ENCODE measurements at places on chromosomes 16 and 17.

DNA sequence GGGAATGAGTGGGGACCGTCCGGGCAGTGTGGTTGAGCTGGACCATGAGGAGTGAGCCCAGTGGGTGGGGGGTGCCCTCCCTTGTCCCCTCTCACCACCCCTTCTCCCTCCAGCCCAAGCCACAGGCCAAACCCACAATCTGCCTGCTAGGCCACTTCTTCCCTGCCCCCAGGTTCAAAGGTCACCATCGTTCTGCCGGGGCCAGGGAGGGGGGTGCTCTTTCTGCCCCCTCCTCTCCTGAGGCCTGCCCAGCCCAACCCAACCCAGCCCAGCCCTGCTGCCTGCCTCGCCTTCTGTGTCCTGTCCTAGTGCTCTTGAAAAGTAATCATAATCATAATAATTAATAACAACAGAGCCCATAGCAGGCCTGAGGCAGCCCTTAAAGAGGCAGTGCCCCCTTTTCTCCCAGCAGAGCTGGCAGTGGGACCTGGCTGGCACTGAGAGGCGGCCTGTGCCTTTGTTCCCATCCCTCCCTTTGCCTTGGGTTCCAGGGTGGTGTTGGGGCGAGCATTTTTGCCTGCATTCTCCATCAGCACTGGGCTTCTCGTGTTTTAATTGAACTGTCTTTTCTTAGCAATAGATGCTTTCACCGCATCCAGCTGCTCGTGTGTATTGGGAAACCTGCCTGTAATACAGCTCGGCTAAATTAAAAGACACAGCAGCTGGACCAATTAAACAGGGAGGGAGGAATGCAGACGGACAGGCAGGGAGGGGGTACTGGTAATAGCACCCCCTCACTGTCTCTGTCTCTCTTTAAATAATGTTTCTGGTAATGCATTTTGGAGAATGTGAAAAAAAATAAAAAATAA is 46.8 kb downstream of the SREBF1 start:
- peaks cover 12% of the 10 kb centered on the region for H3K4me1 ChIP-seq
- H3K4me3 ChIP-seq, result no peak overlapping the region
- H3K27me3 ChIP-seq, result no peaks in the 10 kb centered on the region
- no peak overlapping the region for H3K27ac ChIP-seq
- H3K36me3 ChIP-seq, result peaks cover 20% of the 10 kb centered on the region

GRCh38 chr16:49560004-49560830 is 186.6 kb downstream of the C16orf78 start:
- H3K4me3 ChIP-seq, result no peak overlapping the region
- DNase-seq, result no peak
- H3K36me3 ChIP-seq, result no peaks in the 10 kb centered on the region
- peaks cover 8% of the 10 kb centered on the region for H3K4me1 ChIP-seq

DNA sequence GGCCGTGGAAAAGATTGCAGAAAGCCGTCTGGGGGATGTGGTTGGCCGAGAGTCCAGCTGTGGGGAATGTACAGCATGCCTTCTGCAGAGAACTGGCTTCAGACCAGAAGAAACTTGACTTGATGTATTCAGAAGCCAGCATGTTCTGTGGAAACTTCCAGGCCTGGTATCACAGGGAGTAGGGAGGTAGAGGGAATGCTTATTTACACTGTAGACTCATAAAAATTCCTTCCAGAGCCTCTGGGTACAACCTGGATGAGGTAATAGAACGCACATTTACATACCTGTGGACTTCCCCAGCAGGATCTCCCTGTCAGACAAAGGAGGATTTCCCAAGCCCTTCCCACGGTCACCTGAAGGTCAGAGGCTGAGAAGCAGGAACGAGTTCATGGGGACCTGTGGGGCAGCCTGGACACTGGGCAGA is 11.8 kb upstream of the GAS7 start:
- no peaks in the 10 kb centered on the region for H3K36me3 ChIP-seq
- no peak overlapping the region for H3K4me3 ChIP-seq
- DNase-seq, result no peak
- H3K27me3 ChIP-seq, result no peaks in the 10 kb centered on the region
- H3K4me1 ChIP-seq, result peaks cover 8% of the 10 kb centered on the region

- DNase-seq, result no peak
- H3K36me3 ChIP-seq, result no peaks in the 10 kb centered on the region
- H3K4me3 ChIP-seq, result no peak overlapping the region
These were observed 125.0 kb upstream of the IRX3 start for GRCh38 chr16:54411544-54411943.

- no peak overlapping the region for H3K27ac ChIP-seq
- H3K4me3 ChIP-seq, result no peak overlapping the region
- H3K27me3 ChIP-seq, result no peaks in the 10 kb centered on the region
- no peaks in the 10 kb centered on the region for H3K4me1 ChIP-seq
- no peak for DNase-seq
- H3K36me3 ChIP-seq, result no peaks in the 10 kb centered on the region
These were observed 46.5 kb downstream of the CDK5R1 start for GRCh38 chr17:32533296-32533695.

DNA sequence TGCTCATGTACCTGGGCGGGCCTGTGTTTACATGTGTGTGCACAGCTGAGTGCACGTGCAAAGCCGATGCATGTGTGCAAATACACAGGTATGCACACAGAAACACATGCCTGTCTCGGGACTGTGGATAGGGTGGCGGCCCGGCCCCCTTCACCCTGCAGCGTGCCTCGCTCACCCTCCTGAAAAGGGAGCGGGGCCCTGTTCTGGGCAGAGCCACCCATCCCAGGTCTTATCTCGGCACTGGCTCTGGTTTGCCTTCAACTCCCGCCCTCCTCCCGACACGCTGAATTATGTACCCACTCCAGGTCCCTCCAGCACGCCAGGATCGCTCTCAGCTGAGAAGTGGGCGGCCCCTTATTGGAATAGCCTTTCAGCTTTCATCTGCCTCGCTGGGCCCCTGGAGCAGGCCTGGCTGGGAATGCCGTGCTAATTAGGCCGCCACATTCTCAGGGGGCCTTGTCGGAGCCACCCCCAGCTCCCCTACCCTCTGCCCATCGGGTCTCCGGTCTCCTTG is 77.8 kb downstream of the RTN4RL1 start:
- H3K27me3 ChIP-seq, result no peaks in the 10 kb centered on the region
- no peak overlapping the region for H3K4me3 ChIP-seq
- H3K36me3 ChIP-seq, result no peaks in the 10 kb centered on the region
- no peak overlapping the region for H3K27ac ChIP-seq

DNA sequence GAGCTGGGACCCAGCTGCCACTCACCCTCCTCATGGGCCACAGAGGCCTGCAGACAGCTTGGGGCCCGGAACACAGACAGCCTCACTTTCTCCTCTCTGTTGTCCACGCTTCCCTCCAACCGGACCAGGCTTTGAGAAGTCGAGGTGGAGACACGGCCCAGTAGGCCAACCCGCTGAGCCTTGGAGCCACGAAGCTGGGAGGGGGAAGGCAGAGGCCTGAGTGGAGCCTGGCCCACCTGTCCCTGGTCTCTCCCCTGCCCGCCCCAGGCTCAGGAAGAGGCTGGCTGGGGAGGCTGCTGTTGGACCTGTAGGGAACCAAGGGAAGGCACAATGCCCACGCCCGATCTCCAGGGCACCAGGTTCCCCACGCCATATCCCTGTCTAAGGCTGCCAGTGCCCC is 48.1 kb downstream of the RMI2 start:
- H3K27ac ChIP-seq, result no peak overlapping the region
- H3K36me3 ChIP-seq, result no peaks in the 10 kb centered on the region
- DNase-seq, result no peak
- no peak overlapping the region for H3K4me3 ChIP-seq

GRCh38 chr17:65143889-65144604 is 6.9 kb downstream of the RGS9 start:
- no peaks in the 10 kb centered on the region for H3K27me3 ChIP-seq
- H3K4me3 ChIP-seq, result no peak overlapping the region
- DNase-seq, result no peak
- no peaks in the 10 kb centered on the region for H3K36me3 ChIP-seq
- no peak overlapping the region for H3K27ac ChIP-seq

DNA sequence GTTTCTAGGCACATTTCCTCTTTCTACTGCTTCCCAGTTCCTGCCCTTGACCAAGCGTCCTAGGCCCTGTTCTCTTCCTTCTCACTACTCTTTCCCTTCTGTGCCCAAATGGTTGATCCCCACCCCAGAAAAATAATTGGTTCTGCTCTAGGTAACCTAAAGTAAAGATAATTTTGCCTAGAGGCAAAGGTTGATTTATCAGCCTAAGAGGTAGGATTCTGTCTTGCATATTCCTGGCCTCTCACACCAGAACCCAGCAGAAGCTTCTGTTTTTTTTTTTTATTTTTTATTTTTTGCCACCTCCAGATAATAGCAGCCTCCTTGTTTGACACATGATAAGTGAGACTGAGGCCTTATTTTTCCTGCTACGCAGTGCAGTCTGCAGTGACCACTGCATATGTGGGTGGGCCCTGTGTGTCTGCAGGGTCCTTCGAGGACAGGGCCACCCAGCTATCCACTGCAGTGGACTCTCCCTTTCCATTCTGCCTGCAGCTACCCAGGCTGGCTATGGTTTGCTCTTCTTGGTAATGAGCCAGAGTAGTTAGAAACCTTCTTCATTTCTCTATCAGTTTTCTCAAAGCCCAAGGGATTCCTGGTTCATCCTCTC is 701 bp downstream of the PIPOX start:
- H3K27me3 ChIP-seq, result peaks cover 12% of the 10 kb centered on the region
- no peak overlapping the region for H3K27ac ChIP-seq
- H3K4me1 ChIP-seq, result peaks cover 14% of the 10 kb centered on the region
- no peak overlapping the region for H3K4me3 ChIP-seq

DNA sequence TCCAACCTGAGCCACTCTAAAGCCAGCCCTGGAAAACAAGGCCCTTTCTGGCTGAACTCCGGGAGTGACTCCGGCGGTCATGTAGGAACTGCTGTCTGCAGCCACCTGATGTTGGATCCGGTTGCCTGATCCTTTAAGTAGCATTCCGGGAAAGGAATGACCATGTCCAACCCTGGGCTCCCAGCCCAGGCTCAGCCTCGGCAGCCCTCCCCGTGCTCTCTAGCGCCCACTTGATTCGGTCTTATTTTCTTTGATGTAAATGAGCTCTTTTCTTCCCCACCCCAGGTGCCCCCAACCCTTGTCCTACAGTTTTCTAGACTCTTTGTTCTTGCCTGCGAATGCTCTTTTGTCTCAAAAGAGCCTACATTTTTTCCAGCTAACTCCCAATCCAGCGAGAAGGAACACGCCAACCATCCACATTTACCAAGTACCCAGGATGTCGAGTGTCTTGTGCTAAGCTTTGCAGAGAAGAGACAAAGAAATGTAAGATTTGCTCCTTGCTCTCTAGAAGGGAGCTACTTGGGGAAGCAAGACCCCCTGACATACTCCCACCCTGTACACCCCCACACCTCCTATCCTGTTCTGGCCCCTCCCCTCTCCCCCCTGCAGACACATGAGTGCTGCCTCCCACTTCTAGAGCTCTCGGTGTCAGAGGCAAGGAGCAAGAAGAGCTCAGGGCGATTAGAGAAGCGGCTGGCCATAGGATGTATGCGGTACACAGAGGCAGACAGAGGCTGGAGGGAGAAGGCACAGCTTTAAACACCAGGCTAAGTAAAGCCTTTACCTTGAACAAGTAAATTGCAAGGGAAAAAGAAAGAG is 53.8 kb downstream of the COG7 start:
- no peaks in the 10 kb centered on the region for H3K4me1 ChIP-seq
- H3K27me3 ChIP-seq, result no peaks in the 10 kb centered on the region
- H3K4me3 ChIP-seq, result no peak overlapping the region
- H3K27ac ChIP-seq, result peak overlapping the region; percentile 30
- peaks cover 17% of the 10 kb centered on the region for H3K36me3 ChIP-seq

DNA sequence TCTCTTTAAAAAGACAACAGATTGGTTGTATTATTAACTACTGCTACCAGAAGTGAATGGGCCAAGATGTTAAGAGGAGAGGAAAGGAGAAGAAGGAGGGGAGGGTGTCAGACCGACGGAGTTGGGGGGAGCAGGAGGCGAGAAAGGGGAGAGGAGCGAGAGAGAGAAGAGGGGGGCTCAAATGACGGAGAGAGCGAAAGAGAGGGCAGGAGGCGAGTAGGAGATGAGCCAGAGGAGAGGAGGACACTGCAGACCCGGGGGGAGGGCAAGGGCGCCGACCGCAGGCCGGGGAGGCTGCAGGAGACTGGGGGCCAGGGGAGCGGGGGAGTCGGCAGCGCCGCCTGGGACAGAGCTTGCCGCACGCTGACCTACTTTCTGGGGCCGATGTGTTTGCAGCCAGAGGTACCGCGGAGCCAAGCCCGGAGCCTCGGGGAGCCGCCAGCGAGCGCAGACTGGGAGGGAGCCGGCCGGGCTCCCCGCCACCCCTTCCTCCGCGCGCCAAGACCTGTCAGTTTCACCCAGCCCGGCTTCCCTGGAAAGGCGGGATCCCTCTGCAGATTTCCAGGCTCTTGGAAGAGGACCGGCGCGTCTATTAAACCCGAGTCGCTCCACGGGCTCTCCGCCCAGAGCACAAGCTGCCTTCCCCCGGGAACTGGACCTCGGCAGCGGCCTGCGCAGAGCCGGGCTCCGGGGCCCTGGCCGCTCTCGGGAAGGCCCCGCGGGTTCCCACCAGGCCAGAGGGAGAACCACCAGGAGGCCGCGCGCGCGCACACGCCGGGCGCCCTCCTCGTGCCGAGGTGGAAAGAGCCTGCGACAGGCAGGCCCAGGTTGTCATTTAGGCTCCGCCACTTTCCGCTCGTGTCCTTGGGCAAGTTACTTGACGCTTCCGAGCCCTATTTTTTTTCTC is 74.6 kb downstream of the CMC2 start:
- no peak overlapping the region for H3K27ac ChIP-seq
- peaks cover 49% of the 10 kb centered on the region for H3K27me3 ChIP-seq
- peak; percentile 11 for DNase-seq
- peaks cover 5% of the 10 kb centered on the region for H3K4me1 ChIP-seq

- no peaks in the 10 kb centered on the region for H3K27me3 ChIP-seq
- no peaks in the 10 kb centered on the region for H3K4me1 ChIP-seq
- H3K36me3 ChIP-seq, result no peaks in the 10 kb centered on the region
- H3K27ac ChIP-seq, result no peak overlapping the region
These were observed 263.9 kb downstream of the BCAS3 start for GRCh38 chr17:60941571-60941970.

DNA sequence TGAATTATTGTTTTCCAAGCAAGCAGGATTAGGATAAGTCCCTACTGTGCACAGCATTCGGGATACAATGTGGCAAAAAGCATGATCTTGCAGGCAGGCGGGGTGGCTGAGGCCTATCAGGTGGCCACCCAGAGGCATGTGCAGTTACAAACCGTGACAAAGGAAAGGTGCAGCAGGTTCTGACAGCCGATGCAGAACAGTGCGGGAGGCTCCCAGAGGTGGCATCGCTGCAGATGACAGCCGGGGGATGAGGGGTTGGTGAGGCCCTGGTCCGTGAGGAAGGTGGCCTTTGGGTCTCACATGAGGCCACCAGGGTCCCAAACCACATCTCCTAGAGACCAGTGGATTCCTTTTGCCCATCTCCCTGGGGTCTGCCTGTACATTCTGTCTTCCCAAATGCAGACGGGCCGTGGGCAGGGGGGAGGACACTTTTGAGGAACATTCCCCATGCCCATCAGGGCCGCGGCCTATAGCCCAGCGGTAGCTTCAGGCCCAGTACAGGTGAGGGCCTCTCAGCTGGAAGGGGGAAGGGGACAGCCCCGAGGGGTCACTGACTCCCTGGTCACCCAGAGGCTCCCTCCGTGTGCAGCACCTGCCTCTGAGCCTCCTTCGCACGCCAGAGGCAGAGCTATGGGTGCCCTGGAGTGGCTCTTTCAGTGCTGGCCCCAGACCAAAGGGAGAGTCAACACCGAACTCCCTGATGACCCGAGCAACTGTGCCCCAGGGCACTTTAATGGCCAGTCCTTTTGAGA is 85.1 kb downstream of the SOCS1 start:
- H3K27ac ChIP-seq, result peak overlapping the region; percentile 54
- H3K36me3 ChIP-seq, result peaks cover 35% of the 10 kb centered on the region
- no peak overlapping the region for H3K4me3 ChIP-seq
- DNase-seq, result no peak
- H3K4me1 ChIP-seq, result peaks cover 44% of the 10 kb centered on the region
- H3K27me3 ChIP-seq, result no peaks in the 10 kb centered on the region

- peak overlapping the region; percentile 60 for H3K27ac ChIP-seq
- peaks cover 49% of the 10 kb centered on the region for H3K4me1 ChIP-seq
- H3K27me3 ChIP-seq, result no peaks in the 10 kb centered on the region
- no peak overlapping the region for H3K4me3 ChIP-seq
- no peak for DNase-seq
These were observed 45.7 kb upstream of the MRPS23 start for GRCh38 chr17:57895382-57896060.
